ENCODE measurements at places on chromosomes 6 and 20.
A peak's percentile ranks its signal among the peaks of the same experiment; 100 is the strongest.

DNA sequence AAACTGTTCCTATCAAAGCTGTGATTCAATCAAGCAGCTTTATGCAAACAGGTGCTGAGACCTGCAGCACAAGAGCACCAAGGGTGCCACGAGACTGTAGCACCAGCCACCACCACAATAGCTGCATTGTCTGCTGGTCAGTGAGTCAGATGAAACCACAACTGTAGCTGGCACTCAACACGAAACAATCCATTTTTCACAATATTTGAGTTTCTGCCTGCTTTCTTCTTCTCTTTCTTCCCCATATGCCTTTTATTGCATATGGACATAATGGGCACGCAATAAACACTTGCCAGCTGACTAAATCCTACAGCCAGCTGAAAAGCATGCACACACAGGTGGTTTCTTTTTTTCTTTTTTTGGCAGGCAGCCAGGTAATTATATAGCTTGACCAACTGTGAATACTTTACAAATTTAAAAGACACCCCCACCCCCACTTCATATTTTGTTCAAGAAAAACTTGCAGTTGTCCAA, 16.6 kb downstream of the SLC2A12 start:
- peak; percentile 84 for DNase-seq

DNA sequence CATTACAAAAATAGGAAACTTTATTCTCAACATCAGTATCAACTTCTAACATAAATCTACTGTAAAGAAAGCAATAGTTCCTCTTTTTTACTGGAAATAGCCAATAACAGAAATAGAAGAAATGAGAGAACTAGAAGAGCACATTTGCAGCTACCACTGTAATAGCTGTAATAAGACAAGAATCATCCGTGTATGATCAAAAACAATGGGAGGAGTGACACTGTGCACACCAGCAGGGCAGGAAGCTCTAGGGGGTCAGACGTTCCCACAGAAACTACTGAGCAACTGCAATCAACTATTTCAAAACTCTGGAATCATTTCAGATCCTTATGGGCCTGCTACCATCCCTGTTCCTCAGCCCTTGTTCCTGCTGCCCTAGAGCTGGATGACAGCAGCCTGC, 43.7 kb downstream of the NINL start:
- DNase-seq = peak; percentile 38

- no peak for DNase-seq
These were observed 526.4 kb downstream of the QKI start for GRCh38 chr6:163940705-163941623.

GRCh38 chr6:2913621-2914317, 10.7 kb upstream of the SERPINB9 start:
- DNase-seq = no peak

GRCh38 chr20:24478584-24478983, 9.2 kb downstream of the SYNDIG1 start:
- DNase-seq = no peak

DNA sequence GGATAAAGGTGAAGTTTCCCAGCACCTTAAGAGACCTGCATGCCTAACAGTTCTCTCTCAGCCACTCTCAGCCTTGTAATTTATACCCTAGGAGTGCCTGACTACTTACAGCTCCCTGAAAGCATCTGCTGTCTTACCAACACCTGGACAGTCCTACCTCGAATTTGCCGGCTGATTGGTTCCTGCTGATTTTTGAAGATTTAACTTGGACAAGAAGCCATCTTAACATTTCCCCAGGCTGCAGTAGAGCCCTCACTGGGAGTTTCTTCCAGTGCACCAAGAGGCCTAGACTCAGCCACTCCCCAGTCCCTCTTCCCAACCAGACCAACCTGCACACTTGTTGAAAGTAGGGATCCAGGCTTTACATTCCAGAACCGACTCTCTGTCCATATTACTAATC, 174.5 kb downstream of the LINC00237 start:
- DNase-seq = no peak

GRCh38 chr20:23087587-23088251, 1.6 kb upstream of the CD93 start:
- no peak for DNase-seq

DNA sequence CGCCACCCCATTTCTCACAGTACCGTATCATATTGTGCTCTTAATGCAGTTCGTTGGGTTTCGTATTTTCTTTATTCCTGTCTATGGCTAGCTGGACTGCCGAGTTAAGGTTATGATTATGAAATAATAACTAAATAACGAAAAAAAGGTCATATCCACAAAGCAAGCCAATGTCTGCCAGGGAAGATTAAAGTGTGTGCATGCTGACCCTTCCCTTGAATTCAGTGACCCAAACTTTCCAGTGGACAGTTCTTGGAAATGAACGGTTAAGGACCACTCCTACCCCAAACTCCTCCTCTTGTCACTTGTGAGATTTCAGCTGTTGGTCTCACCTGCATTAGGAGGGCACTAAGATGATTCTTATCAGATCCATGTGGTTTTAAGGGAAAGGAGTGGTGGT, 171.6 kb downstream of the ZNF217 start:
- DNase-seq = no peak

DNA sequence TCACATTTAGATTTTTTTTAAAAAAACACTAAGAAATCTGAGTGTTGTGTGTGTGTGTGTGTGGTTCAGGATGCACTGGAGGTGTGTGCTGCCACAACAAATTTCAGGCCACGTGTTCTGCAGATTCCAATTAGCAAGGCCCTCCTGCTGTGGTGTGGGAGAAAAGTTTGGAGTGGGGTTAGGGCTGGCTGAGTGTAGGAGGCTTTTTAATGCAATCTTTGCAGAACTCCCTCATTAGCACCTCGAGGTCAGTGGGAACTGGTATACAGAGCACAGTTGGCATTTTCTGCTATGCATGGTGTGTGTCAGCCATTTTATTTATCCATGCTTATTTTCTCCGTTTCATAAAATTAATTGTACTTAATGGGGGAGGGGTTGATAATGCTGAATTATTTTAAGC, 187.6 kb downstream of the SOX4 start:
- DNase-seq = no peak

- no peak for DNase-seq
These were observed 20.1 kb downstream of the ZNF831 start for GRCh38 chr20:59183751-59184150.

DNA sequence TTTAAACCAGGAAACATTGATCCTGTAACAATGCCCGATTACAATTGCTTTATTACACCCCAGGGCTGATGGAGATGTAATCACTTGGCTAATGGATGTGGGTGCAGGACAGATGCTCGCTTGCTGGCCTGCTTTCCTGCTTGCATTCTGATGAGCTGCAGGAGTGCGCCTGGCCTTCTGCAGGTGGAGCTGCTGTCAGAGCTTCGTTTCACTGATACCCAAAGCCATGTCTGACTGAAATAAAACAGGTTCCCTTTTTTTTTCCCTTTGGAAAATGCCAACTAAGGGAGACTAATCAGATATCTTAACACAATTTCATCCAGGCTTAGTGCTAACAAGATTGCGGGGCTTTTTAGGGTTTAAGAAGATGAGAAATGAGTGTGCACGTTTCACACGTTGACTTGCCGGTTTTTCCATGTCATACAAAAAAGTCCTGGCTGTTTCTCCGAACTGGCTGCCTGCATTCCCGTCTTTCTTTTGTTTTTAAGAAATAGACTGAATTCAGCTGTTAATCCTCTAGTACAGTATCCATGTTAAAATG, 60.7 kb downstream of the VAPB start:
- DNase-seq = no peak

DNA sequence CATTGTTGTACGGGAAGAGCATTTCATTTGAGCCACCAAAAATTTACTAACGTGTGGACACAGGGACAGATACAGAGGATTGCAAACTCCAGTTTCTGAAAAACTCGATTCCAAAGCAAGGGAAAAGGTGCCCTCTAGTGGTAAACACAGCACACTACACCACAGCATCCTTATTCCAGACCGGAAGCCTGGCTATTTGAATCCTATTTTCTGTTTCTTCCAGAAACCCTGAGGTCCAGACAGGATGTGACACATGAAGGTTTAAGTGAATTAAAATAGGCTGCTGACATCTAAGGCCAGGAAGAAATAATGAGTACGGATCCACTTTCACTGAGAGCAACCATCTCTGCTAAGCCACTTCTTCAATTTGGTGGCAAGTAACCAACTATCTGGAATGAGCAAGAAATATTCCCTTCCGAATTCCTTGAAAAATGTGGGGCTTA, 31.8 kb upstream of the GMPR start:
- DNase-seq = peak; percentile 91

DNA sequence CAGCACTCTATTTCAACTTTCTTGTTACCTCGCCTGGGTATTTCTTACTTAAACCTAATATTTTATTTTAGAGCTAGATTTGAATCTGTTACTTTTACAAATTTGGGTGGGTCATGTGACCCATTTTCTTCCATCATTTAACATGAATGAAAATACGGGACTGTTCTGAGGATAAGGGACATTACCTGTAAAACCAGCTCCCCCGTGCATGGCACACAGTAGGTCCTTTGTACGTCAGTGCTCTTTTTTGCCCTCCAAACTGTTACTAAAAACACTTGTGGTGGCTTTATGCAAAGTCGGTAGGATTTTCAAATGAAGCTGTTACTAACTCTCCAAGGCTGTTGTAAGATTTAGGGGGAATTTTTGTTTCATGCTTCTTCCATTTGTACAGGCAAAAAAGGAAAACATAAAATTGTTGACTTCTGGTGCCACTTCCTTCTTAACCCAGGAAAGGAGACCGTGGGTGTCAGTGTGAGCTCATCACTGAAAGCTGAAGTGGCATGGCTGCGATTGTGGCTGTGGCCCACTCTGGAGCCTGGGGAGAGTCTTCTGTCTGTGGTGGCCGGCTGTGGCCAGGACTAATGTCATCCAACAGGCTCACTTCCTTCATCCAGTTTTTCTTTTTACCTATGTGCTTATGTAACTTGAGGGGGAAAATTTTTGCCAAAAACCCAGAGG, 40.2 kb upstream of the PXDC1 start:
- no peak for DNase-seq

DNA sequence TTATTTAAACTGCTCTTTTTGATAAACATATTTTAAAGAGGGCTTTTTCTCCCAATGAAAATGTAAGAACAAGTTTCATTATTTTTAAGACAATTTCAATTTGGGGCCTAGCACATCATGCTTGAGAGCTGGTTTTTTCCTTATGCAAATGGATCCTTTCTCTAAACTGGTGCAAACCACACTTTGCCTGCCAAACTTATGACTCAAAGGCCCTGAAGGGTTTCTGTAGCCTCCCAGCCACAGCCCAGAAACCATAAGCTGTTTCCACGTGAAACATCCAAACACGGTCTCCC, 451 bp upstream of the HSF2 start:
- no peak for DNase-seq

DNA sequence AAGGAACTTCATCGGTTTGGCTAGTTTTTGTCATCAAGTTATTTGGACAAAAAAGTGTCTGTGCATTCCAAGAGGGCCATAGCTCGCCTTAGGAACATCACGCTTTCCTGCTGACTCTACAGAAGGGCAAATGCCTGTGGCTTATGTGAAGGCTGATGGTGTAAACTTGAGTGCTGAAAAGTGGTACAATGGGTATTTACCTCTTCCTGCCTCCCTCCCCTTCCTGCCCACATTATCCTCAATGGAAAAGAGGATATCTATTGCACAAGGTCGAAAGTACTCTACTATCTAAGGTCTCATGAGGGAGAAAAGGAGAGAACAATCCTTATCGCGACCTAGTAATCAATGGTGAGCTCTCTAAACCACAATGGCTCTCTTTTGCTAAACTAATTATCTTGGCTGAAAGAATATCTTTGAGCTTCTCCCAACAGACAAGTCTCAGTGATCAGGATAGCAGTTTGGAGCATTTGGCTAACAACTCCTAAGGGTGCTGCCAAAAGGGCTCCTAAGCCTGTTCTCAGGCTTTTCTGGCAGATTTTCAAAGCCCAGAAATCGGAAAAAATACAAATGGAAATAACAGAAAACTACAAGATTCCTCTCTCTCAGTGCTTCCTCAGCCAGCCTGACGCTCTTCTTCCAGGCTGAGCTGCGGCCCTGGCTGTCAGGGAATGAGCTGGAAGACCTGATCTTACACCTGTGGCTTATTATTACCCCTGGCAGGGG, 42.6 kb upstream of the ENPP1 start:
- DNase-seq = peak; percentile 70

DNA sequence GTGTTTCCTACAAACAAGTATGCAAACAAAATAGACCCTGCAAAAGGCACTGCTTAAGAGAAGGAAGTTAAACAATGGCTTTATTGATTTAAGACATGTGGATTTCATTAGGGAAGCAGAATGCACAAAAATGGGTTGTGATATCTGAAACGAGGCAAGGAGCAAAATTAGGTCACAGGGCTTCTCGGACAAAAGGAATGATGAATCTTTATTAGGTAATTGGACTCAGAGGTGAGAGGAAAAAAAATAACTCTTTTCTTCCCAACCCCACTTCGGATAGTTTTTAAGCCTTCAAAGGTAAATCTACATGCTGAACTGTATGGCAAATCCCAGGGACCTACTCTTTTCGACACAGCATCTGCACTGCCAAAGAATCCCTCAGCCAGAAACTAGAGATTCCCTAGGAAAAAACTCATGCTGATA, 183.0 kb upstream of the TAB2 start:
- peak; percentile 69 for DNase-seq

DNA sequence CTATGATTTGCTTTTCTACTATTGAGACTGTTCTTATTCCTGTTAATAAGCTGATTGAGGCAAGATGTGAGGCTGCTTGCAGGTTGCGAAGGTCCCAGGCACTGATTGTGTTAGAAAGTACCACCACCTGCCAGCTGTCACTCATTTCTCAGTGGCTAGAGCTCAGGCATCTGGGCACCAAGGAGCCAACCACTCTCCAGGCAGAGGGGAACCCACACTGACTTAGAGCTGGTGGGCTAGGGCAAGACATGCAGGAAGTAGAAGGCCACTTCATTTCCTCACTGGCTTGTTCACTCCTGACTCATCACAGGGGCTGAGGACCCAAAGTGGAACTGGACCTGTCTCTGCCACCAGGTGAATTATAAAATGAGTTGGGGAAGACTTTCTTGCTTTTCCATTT, 7.8 kb upstream of the DLL1 start:
- DNase-seq = no peak

DNA sequence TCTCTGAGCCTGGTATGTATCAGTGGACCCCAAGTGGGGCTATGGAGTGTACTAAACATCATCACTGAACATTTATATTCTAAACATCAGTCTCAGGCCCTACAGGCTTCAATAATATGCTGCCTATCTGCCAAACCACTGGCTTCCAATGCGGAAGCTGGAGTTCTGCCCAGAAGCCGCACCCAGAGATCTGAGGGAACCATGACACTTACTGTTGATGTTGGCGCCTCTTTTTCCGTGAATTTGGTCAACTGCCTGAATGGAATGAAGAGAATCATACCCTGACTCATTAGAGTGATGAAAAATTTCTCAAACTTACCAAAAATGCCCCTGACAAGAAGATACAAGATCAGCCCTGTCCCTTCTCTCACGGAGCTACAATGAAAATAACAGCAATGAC, 66.2 kb downstream of the SLC22A23 start:
- peak; percentile 98 for DNase-seq

DNA sequence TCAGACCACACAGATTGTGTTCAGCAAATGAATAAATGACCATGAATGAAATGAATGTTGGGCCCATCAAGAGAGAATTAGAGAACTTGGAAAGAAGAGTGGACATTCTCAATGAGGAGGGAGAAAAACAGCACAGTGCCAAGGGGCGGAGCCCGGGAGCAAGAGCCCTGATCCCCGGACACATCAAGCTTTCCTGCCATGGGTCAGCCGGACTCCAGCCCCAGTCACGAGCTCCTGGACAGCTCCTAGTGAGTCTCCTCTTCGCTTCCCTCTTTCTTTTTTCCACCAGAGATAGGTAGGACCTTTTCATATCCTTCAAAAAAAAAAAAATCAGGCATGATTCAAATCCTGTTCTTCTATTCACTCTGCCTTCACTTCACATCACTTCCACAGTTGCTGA, 274.2 kb downstream of the NRN1 start:
- DNase-seq = no peak

GRCh38 chr20:8376940-8377339, 244.9 kb downstream of the PLCB1 start:
- no peak for DNase-seq

All from astrocyte of the spinal cord (primary cell).